ENCODE measurements at places on chromosomes 5 and 9. TPM values are rescaled to one million over a fixed set of nuclear protein-coding genes. Genes with fewer than 3 reads are reported as not detected.

- no peak for DNase-seq
Measured at GRCh38 chr5:55694152-55694830, 17.8 kb downstream of the SLC38A9 start.

DNA sequence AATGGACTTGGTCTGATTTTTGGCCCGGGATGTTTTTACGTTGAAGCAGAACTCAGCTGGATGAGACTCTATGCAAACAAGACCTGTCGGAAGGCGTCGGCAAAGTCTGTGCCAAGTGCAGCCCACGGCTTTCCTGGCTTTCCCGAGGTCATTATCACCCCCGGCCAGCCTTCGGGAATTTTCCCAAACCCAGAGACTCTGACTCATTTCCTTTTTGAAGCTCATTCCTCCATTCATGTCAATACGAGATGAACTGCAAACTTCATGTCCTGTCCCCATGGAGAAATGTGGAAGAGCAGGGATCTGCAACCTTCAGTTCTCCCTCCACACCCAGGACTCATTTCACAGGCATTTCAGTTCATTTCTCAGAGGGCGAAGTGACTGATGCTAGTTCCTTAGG lies 95.3 kb downstream of the IRX2 start:
- no peak for DNase-seq

GRCh38 chr9:105972466-105973204 lies 278.3 kb downstream of the TMEM38B start:
- DNase-seq = no peak

DNA sequence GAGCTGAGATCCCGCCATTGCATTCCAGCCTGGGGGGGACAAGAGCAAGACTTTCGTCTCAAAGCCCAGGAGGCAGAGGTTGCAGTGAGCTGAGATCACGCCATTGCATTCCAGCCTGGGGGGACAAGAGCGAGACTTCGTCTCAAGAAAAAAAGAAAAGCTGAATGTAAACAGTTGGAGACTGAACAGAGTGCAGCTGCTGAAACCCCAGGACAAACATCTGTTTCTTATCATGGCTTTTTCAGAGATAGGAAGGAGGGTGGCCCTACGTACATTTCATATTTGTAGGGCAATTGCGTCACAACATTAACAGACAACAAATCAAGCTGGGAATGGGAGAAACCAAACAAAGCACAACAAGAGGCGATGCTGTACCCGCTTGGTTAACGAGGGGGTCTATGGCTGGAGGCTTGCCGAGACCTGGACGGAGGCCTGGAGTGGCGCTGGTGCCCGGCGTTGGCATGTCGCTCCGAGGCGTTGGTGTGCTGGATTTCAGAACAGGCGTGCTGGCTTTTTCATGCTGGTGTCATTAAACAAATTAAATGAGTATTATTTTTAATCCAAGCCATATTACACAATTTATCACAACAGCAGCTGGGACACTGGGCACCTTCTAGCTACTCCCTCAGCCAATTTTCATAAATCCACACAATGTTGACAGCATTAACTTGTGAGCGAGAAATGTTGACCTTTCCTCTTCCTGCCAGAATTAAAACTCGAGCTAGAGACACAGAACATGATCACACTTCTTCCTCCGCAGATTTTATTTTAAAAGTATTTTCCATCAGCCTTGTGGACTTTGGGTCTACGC lies 76.1 kb downstream of the TLE1 start:
- DNase-seq = no peak

DNA sequence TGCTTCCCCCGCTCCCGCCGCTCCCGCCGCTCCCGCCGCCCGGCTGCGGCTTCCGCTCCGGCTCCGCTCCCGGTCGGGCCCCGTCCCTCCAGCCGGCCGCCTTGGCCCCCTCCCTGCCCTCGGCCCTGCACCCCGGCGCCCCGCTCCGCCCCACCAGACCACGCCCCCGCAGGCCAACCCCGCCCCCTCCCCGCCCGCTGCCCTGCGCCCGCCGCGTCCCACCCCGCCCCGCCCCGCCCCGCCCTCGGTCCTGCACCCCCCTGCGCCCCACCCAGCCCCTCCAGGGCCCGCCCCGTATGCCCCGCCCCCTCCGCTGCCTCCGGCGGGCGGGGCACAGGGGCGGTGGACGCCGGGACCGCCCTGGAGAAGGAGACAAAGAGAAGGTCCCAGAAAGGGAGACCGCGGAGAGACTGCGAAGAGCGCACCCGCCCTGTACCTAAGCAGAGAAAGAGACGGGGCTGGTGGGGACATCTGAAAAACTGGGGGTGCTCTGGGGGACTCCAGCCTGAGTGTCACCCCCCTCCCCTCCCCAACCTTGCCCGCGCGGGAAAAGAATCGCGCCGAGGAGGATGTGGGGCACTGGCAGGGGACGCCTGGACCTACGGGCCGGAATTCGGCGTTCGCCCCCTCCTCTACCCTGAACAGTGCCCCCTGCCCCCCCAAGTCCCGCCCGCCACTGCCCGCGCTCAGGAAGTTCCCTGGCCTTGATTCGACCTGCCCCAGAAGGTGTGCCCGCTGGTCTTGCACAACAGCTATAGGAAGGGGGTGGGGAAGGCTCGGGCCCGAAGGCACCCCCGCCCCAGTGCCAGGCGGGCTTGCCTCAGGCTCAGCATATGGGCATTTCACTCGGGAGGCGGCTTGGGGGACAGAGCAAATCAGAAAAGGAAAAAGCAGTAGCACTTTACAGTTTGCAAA lies 42.8 kb upstream of the STXBP1 start:
- DNase-seq = peak; percentile 68

- no peak for DNase-seq
Measured at GRCh38 chr5:36655161-36655560, 48.8 kb downstream of the SLC1A3 start.

- DNase-seq = no peak
Measured at GRCh38 chr9:95938724-95939123, 63.2 kb downstream of the ERCC6L2 start.

GRCh38 chr5:54388409-54388808 lies 67.1 kb upstream of the HSPB3 start:
- no peak for DNase-seq

DNA sequence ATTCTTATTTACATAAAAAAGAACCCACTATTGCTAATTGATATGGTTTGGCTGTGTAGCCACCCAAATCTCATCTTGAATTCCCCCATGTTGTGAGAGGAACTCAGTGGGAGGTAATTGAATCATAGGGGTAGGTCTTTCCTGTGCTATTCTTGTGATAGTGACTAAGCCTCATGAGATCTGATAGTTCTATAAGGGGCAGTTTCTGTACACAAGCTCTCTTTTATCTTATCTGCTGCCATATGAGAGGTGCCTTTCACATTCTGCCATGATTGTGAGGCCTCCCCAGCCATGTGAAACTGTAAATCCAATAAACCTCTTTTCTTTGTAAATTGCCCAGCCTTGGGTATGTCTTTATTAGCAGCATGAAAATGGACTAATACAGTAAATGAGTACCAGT lies 58.2 kb upstream of the PRR16 start:
- no peak for DNase-seq

- no peak for DNase-seq
Measured at GRCh38 chr9:134993996-134994720, 76.4 kb upstream of the FCN1 start.

DNA sequence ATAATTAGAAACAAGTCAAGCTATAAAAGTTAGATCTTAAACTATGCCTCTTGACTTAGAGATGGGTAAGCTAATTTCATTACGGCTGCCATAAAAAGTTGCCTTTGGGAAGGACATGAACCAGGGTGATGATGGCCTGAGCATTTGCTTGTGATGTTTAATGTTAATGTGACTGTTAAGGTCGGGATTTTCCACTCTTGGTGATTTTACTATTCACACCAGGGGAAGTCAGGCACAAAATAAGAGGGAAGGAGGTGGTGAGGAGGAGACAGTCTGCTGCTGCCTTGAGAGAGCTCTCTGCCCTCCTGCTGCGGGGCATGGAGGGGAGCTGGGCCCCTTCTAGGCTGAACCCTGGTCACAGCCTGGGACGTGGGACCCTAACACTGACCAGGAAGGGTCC lies 34.4 kb downstream of the AHRR start:
- DNase-seq = no peak

- DNase-seq = no peak
Measured at GRCh38 chr5:93748875-93749397, 7.5 kb upstream of the POU5F2 start.

- DNase-seq = no peak
Measured at GRCh38 chr5:68953875-68954617, 139.8 kb upstream of the SLC30A5 start.

- DNase-seq = no peak
Measured at GRCh38 chr5:168317096-168317520, 25.7 kb downstream of the WWC1 start.

DNA sequence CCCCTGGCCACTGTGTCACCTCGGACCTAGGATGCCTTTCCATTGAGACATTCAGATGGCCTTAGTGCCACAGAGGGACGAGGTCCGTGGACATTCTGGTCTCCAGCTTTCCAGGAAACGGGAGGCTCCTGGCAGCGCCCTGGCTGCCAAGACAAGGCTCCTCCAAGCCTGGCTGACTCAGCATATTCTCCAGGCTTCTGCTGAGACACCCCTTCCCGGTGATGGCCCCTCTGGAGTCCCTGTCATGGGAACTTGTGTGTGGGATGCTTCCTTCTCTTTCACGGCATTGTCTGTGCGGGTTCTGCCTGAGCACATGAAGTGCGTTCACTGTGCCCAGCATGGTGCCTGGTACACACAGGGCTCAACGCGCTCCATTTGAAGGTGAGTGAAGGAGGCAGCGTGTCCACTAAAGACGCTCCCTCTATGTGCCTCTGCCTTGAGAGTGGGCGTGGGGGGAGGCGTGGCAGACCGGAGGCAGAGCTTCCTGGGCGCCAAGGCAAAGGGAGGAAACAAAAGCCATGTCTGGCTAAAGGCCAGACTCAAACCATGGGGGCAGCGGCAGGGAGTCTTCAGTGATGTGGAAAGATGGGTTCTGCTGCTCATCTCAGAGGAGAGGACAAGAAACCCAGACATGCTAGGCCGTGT lies 46.4 kb upstream of the PRRC2B start:
- DNase-seq = no peak

GRCh38 chr5:132477784-132478365 lies 12.7 kb downstream of the IRF1 start:
- no peak for DNase-seq

DNA sequence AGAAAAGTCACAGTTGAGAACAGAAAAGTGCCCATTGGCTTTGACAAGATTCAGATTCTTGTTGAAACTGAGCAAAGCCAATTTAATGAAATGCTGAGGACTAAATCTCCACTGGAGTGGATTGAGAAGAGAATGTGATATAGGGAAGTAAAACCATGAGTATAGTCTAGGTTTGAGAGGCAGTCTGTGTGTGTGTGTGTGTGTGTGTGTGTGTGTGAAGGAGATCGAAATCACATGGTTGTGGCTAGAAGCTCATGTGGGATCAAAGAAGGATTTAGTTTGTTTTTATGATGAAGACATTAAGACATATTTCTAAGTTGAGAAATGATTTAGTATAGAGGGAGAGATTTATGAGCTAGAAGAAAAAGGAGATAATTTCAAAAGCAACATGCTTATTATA lies 275.7 kb upstream of the DAB2 start:
- no peak for DNase-seq

GRCh38 chr9:94918038-94918753 lies 191.7 kb downstream of the AOPEP start:
- no peak for DNase-seq

- DNase-seq = no peak
Measured at GRCh38 chr9:78923966-78924659, 627.2 kb downstream of the PSAT1 start.

- no peak for DNase-seq
Measured at GRCh38 chr9:110997847-110998246, 40.4 kb downstream of the LPAR1 start.

- no peak for DNase-seq
Measured at GRCh38 chr9:131467214-131467935, 35.3 kb upstream of the POMT1 start.

DNA sequence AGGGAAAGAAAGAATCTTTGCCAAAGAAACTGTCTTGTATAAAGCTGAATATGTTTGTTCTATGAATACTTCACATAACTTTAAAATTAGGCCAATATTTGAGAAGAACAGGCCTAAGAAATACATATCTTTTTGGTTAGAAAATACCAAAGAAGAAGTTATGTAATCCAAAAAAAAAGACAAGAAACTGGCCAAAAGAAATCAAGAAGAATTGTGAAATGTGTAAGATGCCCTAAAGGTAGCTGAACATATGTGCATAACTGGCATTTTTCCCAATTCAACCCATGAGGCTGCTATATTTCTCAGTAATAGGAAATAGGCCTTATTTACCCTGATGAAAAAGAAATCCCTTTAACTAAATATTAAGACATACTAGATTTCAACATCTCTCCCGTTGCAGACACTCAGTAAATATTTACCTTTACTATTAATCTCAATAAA lies 290.0 kb downstream of the CETN3 start:
- DNase-seq = no peak

DNA sequence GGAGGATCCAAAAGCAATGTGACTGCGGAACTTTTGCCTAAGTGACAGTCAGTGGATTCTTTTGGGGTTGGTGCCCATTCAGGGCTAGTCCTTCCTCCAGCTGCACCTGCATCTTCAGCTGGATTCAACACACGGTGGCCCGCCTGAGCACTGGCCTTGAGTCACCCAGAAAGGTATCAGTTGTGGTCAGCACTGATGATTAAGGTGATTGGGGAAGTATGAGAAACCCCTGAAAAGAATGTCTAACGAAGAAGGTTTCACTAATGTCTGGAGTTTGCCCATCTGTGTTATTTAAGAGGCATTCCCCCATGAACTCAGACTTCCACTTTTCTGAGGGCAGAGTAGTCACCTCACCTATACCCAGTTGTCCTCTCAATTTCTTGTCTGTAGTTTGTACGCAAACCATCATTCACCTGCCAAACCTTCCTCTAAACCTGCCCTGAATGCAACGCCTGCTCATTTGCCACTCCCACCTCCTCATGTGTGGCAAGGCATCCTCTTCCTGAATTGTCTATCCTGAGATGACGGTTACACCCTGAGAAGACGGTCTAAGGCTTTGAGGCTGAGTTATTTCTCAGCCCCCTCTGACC lies 27.2 kb downstream of the CSF2 start:
- DNase-seq = no peak

GRCh38 chr9:97313746-97314145 lies 6.3 kb downstream of the CCDC180 start:
- DNase-seq = no peak

STX17 gene
- total RNA-seq = 33.2 TPM

PRDM12 gene
- not detected for total RNA-seq

FAM219A gene
- total RNA-seq = 12.3 TPM

KIF12 gene
- total RNA-seq = not detected

GLRA1 gene
- total RNA-seq = not detected

IFNE gene
- not detected for total RNA-seq

DNAI1 gene
- total RNA-seq = not detected

GAS1 gene
- 0.37 TPM for total RNA-seq

ANKRD34B gene
- not detected for total RNA-seq

SUSD3 gene
- 62.3 TPM for total RNA-seq

FOXE1 gene
- not detected for total RNA-seq

NOXA1 gene
- total RNA-seq = 3.0 TPM

HMMR gene
- total RNA-seq = 0.52 TPM

DOCK2 gene
- total RNA-seq = 284 TPM

EFNA5 gene
- not detected for total RNA-seq

GPR150 gene
- total RNA-seq = 2.5 TPM

ARSI gene
- total RNA-seq = not detected

SPINK7 gene
- not detected for total RNA-seq

Measured in T-helper 17 cell (primary cell).